ENCODE measurements at places on chromosomes 4 and X. TPM values are rescaled to one million over a fixed set of nuclear protein-coding genes. Genes with fewer than 3 reads are reported as not detected.

DNA sequence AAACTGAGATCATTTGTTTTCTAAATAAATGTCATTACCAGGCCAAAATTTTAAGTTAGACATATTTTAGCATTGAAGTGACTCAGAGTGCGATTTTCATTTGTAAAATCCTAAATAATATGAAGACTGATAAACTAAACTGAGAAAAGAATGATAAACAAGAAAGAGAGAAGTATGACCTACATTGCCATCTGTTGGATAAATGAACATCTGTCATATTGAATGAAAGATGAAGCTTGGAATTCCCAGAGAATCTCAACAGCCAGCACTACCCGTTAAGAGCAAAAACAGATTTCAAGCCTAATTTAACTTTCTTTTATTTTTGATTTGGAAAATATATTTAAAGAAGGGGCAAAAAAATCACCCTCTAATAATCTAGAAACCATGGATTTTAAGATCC is 591.0 kb upstream of the ATOH1 start:
- no peaks in the 10 kb centered on the region for H3K4me1 ChIP-seq
- no peak for DNase-seq
- H3K4me3 ChIP-seq, result no peak overlapping the region
- no peak overlapping the region for H3K27ac ChIP-seq
- H3K27me3 ChIP-seq, result no peaks in the 10 kb centered on the region
- H3K36me3 ChIP-seq, result no peaks in the 10 kb centered on the region

UNC5C gene
- total RNA-seq, result 0.44 TPM

NEK1 gene
- 10.1 TPM for total RNA-seq

DNA sequence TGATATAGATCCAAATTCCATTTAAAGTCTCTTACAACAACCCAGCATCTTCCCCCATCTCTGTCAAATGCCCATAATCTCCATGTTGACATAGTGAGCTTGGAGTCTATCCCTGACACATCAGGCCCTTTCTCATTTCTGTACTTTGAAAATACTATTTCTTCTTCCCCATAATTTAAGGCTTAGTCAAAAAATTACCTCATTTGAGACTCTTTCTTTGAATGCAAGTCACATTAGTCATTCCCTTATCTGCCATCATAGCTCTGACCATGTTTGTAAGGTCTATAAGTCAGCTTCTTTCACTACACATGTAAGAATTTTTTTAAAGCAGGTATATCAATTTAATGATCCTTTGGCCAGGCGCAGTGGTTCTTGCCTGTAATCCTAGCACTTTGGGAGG is 99.9 kb downstream of the DDX60 start:
- DNase-seq, result peak; percentile 50
- H3K27me3 ChIP-seq, result no peaks in the 10 kb centered on the region
- H3K4me1 ChIP-seq, result peaks cover 27% of the 10 kb centered on the region
- H3K4me3 ChIP-seq, result no peak overlapping the region

GRCh38 chrX:39262641-39263040 is 461.4 kb downstream of the MID1IP1 start:
- H3K36me3 ChIP-seq, result no peaks in the 10 kb centered on the region
- H3K27ac ChIP-seq, result no peak overlapping the region
- H3K27me3 ChIP-seq, result no peaks in the 10 kb centered on the region
- DNase-seq, result peak; percentile 7
- no peaks in the 10 kb centered on the region for H3K4me1 ChIP-seq

PCDH10 gene
- 91.7 TPM for total RNA-seq

- H3K36me3 ChIP-seq, result peaks cover 8% of the 10 kb centered on the region
- no peak overlapping the region for H3K27ac ChIP-seq
- no peaks in the 10 kb centered on the region for H3K27me3 ChIP-seq
- no peak for DNase-seq
Observed at GRCh38 chr4:184409911-184410692, 64.2 kb downstream of the IRF2 start.

- DNase-seq, result no peak
- H3K4me1 ChIP-seq, result no peaks in the 10 kb centered on the region
- no peaks in the 10 kb centered on the region for H3K36me3 ChIP-seq
- H3K4me3 ChIP-seq, result no peak overlapping the region
Observed at GRCh38 chr4:79253924-79254323, 71.9 kb downstream of the NAA11 start.

DNA sequence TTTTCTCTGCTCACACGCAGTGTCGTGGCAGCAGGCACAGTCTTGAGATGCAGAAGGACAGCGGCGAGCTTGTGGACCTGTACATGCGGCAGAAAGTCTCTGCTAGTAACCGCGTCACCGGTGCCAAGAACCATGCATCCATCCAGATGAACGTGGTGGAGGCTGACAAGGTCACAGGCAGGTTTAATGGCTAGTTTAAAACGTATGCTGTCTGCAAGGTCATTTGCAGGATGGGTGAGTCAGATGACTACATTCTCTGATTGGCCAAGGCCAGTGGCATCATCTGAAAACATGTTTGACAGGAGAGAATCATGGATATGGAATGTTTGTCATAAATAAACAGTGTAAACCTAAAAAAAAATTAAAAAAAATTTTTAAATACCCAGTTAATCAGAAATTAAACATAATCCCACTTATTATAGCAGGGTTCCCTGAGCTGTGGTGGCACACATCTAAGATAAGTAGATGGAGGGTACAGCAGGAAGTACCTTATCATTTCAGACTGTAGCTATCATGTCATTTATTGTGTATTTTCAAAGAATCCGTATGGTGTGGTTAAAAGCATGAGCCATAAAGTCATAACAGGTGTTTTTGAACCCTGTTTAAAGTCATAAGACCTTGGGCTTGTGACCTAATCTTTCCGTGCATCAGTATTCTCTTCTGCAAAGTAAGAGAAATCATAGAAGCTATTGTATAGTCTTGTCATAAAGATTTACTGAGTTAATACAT is 7.5 kb upstream of the BMP2K start:
- no peak overlapping the region for H3K4me3 ChIP-seq
- no peaks in the 10 kb centered on the region for H3K27me3 ChIP-seq
- H3K36me3 ChIP-seq, result no peaks in the 10 kb centered on the region
